ENCODE measurements at places on chromosomes 1 and 21.

DNA sequence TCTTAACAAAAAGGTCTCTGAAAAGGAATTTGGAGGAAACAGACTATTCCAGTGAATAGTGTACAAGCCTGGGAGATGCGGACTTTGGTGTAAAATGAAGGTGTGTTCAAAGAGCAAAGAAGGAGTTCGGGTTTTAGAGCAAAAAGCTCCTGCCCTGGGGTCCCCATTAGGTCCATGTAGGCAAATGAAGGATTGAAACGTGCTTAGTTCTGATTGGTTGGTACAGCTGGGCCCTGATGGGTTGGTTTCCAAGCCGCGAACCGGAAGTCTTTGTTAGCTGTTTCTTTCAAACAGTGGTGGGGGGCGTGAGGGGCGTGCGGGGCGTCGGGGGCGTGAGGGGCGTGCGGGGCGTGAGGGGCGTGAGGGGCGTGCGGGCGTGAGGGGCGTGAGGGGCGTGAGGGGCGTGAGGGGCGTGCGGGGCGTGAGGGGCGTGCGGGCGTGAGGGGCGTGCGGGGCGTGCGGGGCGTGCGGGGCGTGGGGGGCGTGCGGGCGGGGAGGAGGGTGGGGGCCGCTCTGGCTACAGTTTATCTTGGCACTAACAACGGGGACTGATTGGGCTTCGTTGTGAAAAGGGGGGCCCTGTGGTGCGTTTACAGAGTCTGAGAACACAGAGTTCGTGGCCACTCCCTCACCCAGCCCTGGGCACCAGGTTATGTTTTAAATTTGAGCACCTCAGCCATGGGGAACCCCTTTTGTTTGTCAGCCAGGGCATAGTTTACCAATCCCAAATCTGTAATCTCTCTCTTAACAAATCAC is 29.4 kb downstream of the LRRC3 start:
- no peak for DNase-seq

- no peak for DNase-seq
These were observed 17.9 kb downstream of the PROX1 start for GRCh38 chr1:214005708-214006107.

- DNase-seq = no peak
These were observed 13.3 kb upstream of the SIPA1L2 start for GRCh38 chr1:232643251-232643650.

DNA sequence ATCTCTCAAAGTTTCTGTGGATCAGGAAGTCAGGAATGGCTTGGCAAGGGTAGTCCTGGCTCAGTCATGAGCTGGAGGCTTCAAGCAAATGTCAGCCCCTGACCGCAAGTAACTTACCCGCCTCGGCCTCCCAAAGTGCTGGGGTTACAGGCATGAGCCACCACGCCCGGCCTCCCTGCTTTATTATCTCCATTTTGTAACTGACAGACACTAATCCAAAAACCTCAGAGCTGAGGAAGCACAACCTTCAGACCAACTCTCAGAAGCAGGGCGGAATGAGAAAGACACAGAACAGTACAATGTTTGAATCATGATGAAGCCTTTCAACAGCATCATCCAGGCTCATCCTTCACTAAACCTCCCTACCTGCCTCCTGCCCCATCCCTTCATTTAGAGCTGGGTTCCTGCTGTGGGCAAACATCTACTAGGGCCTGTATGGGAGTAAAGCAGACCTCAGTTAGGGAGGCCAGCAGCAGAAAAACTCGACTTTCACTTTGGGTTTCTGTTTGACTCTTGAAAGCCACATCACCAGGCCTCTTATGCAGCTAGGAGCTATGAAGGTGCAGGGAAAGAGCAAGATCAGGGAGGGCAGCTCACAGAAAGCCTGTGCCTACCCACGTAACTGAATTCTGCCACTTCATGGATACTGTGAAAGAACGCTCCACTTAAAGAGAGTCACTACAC is 84.4 kb upstream of the RAB4A start:
- no peak for DNase-seq

- DNase-seq = no peak
These were observed 96.0 kb upstream of the USP24 start for GRCh38 chr1:55311057-55311641.

GRCh38 chr21:41397471-41397891 is 28.6 kb upstream of the MX1 start:
- no peak for DNase-seq

- no peak for DNase-seq
These were observed 27.7 kb downstream of the TRABD2B start for GRCh38 chr1:47969478-47969877.

GRCh38 chr1:31243501-31244286 is 4.0 kb upstream of the NKAIN1 start:
- no peak for DNase-seq

All from RWPE2 (cell line).